ENCODE measurements at places on chromosomes 1 and 21.

- no peak for DNase-seq
These were observed 35.2 kb upstream of the MUTYH start for GRCh38 chr1:45375104-45376090.

DNA sequence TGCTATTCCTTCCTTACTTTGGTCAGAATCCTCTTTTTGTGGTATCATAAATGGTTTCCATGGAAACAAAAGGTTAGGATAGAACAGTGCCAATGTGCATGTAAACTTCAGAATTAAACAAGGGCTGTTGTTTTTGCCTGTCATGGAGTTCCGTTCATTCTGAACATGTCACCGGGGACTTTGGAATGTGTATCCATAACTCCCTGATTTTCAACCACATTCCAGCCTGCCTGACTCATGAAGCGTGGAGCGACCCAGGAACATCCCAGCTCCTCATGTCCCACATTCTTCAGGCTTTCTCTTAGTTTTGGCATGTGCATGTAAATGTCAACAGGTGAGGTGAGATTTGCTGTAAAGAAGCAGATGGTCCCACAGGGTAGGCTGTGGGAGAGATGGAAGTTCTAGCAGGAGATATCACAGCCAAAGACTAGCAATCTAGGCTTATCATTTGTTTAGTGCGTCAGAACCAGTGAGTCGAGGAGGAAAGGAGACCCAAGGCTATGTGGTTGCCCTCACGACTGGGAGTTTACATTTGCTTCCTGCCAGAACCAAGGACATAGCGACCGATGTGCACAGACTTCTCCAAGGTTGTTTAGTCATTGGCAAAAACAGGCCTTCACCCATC, 23.0 kb upstream of the DNAJC11 start:
- no peak for DNase-seq

- no peak for DNase-seq
These were observed 25.5 kb downstream of the TNR start for GRCh38 chr1:175717610-175718540.

- no peak for DNase-seq
These were observed 89.4 kb downstream of the ABCA4 start for GRCh38 chr1:94031591-94031990.

- no peak for DNase-seq
These were observed 6.4 kb upstream of the GSTM4 start for GRCh38 chr1:109649491-109649914.

- DNase-seq: no peak
These were observed 357.1 kb downstream of the DISC1 start for GRCh38 chr1:231983588-231984193.

DNA sequence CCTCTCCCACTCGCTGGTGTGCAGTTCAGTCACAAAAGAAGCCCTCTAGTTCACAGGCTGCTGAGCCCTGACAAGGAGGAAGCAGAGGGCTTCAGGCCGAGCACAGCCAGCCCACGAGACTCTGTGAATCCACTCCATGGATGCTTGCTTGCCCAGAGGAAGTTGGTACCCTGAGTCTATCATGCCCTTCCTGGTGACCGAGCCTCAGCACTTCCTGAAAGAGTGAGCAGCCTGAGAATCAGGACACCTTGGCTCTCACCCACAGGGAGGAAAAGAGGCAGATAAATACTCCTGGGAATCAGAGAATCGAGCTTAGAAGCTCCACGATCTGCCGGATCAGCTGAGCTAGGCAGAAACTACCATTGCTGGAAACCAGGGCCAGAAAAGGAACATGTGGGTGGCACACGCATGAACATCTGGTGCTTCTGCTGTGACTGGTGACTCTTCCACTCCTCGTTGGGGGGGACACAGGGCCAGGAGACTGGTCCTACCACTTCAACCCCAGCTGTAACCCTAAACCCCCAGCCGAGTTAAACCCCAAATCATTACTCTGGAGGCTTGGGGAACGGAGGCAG, 376.3 kb upstream of the CAMK1G start:
- no peak for DNase-seq

GRCh38 chr1:235434001-235434400, 66.8 kb downstream of the TBCE start:
- DNase-seq: no peak

DNA sequence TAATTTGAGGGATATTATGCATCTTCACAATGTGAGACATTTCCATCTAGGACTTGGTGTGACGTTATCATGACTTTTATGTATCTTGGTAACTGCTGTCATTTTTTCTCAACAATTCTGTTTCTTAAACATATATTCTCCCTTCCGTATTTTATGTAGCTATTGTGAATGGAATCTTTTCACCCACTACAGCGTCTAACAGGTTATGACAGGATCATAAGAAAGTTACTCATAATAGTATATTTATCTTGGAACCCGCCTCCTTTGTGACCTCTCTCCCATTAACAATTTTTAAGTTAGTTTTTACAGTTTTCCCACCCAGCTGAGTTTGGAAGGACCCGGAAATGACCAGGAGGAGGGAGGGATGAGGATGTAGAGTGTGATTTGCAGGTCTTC, 6.8 kb upstream of the DMRTA2 start:
- DNase-seq: no peak

DNA sequence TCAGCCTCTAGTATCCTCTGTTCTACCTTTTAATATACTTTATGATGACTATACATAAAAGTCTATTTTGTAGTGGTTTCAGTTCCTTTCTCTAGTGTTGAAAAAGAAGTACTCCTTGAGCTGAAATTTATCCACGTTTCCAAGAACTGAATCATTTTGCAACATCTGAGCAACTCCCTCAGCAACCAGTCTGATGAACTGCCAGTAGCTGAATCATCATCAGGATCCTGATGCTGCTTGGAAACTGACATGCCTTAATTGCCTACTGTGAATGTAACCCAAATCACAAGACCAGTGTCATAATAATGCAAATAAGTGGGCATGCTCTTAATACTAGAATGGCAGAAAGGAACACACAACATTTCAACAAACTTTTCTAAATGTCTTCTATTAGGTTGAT, 103.3 kb downstream of the CYYR1 start:
- no peak for DNase-seq

DNA sequence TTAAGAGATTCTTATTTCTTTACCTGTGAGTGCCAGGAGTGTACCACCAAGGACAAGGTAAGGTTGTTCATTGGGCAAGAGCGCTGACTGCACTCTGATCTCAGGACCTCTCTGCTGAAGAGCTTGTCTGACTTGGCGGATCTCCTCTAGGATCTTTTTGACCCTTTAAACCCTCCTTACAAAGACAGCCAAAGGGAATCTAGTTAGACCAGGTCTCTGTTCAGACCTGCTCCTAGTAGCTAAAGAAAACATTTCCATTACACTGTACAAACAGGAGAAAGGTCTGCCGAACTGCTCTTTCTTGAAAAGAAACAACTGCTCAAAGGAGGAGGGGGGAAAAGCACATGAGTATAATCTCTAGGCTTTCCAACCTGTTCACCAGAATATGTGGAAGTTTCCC, 49.3 kb downstream of the SMYD2 start:
- no peak for DNase-seq

- DNase-seq: no peak
These were observed 23.6 kb downstream of the OLFML2B start for GRCh38 chr1:162000053-162000420.

- no peak for DNase-seq
These were observed 2.0 kb upstream of the ADPRS start for GRCh38 chr1:36086529-36087232.

DNA sequence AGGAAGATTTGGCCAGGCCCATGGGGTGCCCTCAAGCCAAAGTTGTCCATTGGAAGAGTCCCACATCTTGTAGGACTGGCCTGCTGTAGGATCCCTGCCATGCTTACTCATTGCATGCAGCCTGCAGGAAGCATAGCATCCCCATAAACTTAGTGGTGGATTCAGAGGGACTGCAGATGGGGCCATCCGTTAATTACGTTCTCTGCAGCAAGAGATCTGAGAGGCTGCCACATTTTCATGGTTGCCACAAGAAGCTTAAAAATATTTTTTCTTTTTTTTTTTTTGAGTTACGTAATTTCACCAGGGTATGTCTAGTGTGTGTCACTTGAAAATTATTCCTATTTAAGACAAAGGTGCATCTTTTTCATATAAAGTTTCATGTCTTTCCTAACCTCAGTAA, 329.7 kb upstream of the USP24 start:
- DNase-seq: no peak

GRCh38 chr1:236543065-236543669, 19.4 kb downstream of the LGALS8 start:
- no peak for DNase-seq

DNA sequence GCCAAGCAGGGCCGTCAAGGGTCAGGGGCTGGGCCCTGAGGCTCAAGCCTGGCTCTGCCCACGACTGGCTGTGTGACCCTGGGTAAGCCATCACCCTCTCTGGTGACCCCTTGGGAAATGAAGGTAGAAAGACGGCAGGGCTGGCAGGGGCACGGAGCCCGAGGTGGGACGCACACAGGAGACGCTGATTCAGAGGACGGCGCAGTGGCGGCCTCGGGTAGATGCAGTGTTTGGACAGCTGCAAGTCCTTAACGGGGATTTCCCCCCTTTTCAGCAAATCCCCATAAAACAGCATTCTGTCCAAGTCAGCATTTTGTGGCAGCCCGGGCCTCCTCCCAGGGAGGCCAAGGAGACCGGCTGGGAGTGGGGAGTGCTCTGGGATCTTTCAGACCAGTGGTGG, 16.7 kb downstream of the COL8A2 start:
- no peak for DNase-seq

- DNase-seq: no peak
These were observed 180.8 kb downstream of the NPHP4 start for GRCh38 chr1:5811419-5811818.

DNA sequence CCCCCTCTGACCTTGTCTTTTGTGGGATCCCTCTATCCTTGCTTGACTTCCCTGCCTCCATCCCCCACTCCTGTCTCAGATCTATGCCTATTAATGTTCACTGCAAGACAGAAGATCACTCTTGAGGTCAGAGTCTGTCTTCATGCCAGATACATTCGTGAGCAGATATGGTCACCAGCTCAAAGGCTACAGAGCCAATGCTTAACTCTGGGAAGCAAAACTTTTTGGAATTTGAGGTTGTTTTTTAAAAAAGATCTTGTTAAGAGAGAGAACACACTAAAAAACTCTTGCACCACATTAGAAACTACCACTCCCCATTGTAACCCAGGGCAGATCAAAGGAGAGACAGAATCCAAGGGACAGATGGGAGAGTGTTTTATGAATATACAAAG, 17.1 kb upstream of the A3GALT2 start:
- DNase-seq: no peak

DNA sequence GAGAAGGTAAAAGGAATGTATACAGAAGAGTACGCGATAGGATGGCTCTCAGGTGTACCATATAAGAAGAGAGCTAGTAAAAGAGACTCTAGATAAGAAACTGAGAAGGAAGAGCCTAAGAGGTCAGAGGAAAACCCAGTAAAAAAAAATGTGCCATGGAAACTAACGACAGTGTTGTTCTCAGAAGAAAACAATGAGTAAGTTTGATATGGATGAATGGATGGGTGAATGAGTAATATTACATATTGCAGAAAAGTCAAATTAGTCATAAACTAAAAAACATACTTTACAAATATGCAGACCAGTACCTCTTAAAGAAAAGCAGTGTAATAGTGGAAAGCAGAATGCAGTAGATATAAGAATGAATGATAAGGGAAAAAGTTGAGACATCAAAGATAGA, 316.2 kb downstream of the HMCN1 start:
- no peak for DNase-seq

- no peak for DNase-seq
These were observed 151.7 kb downstream of the ZC3H11B start for GRCh38 chr1:219460896-219461815.

GRCh38 chr1:19385869-19386591, 73.9 kb downstream of the SLC66A1 start:
- no peak for DNase-seq

DNA sequence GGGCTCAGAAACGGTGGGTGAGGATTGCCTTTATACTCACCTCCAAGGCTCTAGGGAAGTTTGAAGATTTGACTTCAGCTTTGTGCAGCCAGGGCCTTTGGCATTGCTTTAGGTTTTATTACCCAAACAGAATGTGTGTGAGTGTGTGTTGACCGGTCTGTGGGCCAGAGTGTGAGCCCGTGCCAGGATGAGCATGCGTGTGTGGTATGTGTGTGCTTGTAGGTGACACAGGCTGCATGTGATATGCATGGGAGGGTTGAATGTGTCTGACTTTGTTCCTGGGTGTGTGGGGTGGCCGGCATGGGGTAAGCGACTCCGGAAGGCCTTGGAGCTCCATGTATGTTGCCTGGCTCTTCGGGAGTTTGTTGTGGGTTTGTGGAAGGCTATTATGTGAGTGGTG, 160.5 kb downstream of the FOXD2 start:
- DNase-seq: no peak

GRCh38 chr1:188735567-188735966, 1742.1 kb downstream of the BRINP3 start:
- no peak for DNase-seq

DNA sequence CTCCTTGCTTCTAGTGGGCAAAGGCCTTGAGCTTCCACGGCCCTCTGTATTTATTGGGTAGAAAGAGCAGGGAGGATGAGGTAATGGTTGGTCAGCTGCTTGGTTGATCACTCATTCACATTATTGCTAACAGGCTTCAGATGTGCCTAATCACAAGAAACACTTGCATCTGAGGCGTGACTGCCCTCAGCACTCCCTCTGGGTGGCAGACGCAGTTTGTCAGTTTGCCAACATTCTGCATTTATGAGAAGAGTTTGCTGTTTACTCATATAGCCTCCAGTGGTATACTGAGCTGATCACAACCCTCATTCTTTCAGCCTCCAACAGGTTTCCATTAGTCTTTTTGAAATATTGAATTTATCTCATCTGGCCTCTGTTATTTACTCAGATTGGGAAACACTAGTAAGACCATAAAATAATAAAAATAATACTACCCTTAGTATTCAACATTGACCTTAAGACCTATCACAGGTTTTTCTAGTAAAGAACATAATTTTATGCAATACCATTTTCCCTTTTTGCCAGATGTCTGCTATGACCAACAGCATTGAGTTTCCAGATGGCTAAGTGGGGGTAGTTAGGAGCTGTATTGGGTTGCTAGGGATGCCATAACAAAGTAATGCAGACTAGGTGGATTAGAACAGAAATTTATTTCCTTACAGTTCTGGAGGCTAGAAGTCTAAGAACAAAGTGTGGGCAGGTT, 53.3 kb downstream of the PTGFR start:
- no peak for DNase-seq

GRCh38 chr1:56222914-56223540, 356.3 kb downstream of the PLPP3 start:
- no peak for DNase-seq
